NK-92 treated with Interleukin-12 subunit alpha and Interleukin-12 subunit beta, amount 100 ng/mL, for 24 hours (cell line): ENCODE measurements at places on chromosomes 6 and 20.
A peak's percentile ranks its signal among the peaks of the same experiment; 100 is the strongest.

DNA sequence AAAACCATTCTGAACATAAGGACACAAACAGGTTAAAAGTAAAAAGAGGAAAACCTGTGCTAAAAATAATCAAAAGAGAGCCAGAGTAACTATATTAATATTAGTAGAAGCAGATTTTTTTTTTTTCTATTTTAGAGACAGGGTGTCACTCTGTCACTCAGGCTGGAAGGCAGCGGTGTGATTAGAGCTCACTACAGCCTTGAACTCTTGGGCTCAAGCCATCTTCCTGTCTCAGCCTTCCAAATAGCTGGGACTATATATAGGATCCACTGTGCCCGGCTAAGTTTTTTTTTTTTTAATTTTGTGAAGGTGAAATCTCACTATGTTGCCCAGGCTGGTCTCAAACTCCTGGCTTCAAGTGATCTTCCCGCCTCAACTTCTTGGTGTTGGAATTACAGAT is 33.4 kb upstream of the PLN start:
- DNase-seq, result no peak

DNA sequence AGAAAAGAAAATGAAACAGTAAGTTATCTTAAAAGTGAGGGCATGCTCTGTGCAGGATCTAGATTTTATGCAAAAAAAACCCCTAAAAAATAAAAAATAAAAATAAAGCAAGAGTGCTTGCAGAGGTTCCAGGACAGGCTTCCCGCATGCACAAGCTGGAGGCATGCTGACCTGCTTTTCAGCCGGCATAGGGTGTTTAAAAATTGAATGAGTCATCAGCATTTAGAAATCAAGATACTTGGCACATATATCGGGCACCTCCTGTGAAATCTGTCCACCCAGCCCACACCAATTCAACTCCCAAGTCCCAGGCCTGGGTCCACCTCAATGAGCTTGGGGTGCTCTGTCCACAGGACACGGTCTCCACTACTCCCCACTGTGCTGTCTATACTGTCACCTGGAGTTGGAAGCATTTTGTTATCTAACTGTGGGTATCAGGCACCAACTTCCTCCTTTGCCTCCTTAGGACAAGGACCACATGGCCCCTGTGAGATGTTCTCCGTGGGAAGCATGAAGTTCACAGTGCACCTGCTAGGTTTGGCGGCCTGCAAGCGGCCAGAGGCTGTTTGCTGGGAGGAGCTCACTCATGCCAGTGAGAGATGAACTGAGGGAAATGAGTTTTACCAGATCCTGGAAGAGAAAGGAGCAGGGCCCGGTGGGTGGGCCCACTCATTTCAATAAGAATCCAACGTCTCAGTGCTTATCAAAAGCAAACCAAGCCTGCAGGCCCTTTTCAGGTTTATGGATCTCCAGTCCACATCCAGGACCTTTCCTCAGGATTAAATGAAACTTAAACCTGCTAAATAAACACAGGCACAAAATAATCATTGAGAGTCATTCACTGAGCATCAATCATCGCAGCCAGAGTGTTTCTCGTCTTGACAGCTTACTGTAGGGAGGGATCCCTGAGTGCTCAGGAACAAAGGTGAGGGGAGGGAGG is 121.1 kb downstream of the FOXA2 start:
- DNase-seq, result no peak

GRCh38 chr20:46995561-46996142 is 101.0 kb downstream of the EYA2 start:
- no peak for DNase-seq

- DNase-seq, result no peak
Observed at GRCh38 chr6:107305391-107305790, 154.0 kb downstream of the PDSS2 start.

- DNase-seq, result no peak
Observed at GRCh38 chr6:96913621-96914020, 10.9 kb upstream of the KLHL32 start.

GRCh38 chr20:59678951-59679350 is 74.6 kb downstream of the PHACTR3 start:
- no peak for DNase-seq

DNA sequence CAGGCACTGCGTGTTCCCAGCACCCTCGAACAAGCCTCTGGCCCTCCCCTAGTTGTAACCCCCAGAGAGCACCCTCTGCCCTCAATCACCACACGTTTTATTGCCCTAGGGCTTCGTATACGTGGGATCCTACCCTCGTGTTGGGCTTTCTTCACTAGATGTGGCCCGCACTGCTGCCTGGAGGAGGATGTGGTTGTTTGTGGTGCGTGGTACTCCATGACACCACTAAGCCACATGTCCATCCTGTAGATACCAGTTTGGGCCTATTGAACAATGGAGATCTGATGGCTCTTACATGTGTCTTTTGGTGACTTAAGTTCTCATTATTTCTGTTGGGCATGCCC is 17.0 kb downstream of the SLC2A4RG start:
- DNase-seq, result no peak

DNA sequence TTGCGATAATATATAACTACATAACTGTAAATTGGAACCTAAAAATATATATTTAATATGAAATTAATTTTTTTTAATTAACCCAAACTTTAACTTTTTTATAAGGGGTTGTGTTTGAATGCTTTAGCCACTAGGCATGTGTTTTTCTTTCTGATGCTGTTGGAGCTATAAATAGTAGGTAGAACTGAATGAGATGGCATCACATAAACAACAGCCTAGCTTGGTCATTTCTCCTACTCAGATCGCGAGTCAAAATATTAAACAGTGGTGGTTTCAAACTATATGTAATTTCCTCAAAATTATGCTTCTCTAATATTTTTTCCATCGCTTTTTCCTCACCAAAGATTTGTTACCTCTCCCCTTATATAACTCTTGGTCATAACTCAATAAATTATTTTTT is 243.2 kb downstream of the ARID1B start:
- DNase-seq, result no peak

- no peak for DNase-seq
Observed at GRCh38 chr6:148758492-148758891, 11.7 kb downstream of the UST start.

GRCh38 chr6:81896525-81897503 is 144.3 kb upstream of the TENT5A start:
- no peak for DNase-seq

GRCh38 chr6:14270925-14271788 is 153.6 kb downstream of the CD83 start:
- no peak for DNase-seq

DNA sequence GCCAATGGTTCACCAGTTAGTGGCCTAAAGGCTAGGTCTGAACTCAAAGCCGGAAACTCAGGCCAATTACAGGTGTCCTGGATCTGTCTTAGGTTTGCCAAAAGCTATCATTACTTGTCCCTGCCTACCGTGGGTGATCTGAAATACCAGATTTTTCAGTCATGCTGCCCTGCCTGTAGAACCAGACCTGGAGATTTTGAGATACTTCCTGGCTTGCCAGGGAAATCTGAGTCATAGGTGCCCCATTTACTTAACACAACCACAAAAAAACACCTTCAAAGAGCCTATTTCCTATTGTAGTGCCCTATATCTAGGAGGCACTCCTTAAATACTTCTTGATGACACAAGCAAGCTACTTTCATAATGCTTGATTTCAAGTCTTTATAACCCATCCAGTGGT is 13.9 kb upstream of the RANBP9 start:
- DNase-seq, result peak; percentile 23

- DNase-seq, result no peak
Observed at GRCh38 chr6:50816947-50817645, 1.6 kb upstream of the TFAP2B start.

- no peak for DNase-seq
Observed at GRCh38 chr20:1287787-1288569, 21.9 kb downstream of the SNPH start.

- DNase-seq, result no peak
Observed at GRCh38 chr6:22042706-22043105, 254.1 kb downstream of the PRL start.

DNA sequence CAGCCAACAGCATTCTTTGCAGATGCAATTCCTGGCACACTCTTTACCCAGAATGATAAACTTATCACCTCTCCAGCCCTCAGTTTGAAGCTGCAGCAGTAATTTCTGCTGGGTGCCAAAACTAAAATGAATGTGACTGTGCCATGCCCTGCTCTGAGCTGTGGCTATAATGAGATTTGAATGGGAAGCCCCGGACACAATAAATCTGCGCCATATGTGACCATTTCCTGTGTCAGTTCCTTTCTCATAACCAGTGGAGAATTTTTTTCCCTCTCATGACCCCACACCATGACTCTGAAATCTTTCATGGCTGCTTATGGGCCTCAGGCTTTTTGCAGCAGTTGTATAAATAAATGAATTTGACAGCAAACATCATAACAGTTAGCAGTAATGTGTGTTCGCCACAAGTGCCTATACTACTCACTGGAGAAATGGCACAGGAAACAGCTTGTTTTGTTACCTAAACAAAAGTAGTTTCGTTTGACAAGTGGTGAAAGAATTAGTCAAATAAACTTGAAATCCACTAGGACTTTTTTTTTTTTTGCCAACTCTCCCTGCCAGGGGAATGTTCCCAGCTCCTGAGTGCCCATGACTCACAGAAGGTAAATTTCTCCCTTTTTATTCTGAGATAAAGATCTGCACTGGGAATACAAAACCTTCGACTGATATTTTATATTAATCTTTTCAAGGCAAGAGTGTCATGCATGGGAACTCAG is 408.4 kb downstream of the PKHD1 start:
- DNase-seq, result no peak

DNA sequence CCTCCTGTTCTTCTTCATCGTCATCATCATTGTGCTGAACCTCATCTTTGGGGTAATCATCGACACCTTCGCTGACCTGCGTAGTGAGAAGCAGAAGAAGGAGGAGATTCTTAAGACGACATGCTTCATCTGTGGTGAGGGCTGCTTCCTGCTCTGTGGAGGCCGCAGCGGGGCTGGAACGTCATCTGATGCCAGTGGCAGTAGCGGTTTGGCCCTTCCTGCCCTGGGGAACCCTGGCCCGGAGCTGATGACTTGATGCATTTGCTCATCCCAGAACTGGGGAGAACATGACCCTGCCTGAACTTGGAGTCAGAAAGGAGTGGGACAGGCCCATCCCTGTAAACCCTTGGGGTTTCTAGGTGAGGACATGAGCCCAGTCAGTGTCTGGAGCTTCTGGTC is 18.7 kb downstream of the UQCC2 start:
- no peak for DNase-seq

GRCh38 chr6:78153976-78154375 is 501.1 kb downstream of the MEI4 start:
- no peak for DNase-seq

GRCh38 chr20:16601047-16601446 is 27.8 kb upstream of the KIF16B start:
- no peak for DNase-seq

GRCh38 chr6:15456422-15456821 is 206.4 kb downstream of the DTNBP1 start:
- DNase-seq, result no peak

- DNase-seq, result no peak
Observed at GRCh38 chr6:13113981-13114593, 214.2 kb downstream of the TBC1D7 start.

- no peak for DNase-seq
Observed at GRCh38 chr20:62202083-62202395, 18.0 kb downstream of the HRH3 start.

GRCh38 chr6:111606620-111607115 is 990 bp upstream of the TRAF3IP2 start:
- no peak for DNase-seq

DNA sequence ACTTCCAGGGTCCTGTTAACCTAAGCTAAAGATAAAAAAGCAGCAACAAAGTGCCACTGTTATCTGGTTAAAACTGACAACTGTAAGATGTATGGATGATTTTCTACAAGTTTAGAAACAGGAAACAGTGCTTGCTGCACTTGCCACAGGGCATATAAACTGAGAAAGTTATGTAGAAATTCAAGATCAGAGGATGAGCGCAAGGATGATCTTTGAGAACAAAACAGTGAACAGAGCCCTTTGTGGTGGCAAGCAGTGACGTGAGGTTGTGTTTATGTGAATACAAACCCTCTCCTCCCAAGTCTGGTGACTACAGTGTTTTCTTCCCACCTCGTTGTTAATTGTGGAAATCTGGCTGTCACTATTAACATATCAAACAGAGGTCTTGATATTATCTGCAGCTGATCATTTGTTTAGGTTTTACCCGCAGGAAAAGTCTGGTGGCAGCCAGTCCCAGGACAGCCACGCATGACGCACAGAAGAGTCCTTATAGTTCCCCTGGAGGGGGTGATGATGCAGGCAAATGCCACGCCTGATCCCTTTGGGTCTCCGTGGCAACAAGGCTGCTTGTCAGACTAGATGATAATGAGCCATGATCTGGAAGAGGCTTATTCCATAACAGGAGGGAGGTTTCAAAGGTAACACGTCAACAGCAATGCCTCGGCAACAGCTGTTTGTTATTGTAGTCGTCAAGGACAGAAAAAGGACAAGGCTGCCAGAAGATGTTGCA is 43.1 kb upstream of the TNFAIP3 start:
- DNase-seq, result no peak

DNA sequence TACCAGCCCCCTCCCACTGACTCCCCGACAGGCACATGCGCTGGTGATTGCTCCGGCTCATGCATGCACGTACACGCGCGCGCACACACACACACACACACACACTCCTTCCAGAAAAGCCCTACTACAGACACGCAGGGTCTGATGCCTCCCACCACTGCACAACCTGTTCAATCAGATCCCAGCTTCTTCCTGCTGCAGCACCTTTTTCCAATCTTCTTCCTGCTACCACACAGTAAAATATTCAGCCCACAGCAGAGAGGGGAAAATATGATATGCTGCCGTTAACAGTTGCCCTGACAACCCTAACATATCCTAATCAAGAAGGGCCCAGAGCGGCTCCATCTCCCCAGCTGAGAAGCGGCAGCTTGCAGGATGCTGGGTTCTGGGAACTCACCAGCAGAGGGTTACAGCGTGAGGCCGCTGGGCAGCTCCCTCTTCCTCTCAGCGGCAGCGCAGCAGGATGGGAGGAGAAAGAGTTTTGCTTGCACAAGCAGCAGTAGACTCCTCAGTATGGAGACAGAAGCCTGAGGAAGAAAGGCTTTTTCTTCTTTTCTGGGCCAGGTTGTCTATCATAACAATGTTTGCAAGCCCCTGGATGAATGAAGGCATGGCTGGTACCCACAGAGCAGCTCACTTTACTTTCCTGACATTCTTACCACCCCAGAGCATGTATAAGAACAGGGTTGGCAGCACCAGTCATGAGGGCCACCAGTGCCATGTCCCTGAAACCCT is 23.9 kb downstream of the MAP7 start:
- no peak for DNase-seq

DNA sequence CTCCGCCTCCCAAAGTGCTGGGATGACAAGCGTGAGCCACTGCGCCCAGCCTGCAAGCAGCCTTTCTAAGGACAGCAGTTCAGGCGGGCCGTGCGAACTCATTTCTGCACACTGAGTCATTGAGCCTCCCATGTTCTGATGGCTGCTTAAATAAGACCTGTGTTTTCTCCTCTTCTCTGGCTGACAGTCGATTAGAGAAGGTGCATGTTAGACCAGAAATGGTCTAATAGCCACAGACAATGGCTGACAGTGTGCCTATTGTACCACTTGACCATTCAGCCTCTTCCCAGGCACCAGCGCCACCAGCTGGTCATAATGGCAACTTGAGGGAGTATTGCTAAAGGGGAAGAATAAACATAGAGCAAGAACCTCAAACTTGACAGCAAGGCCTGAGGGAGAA is 6.2 kb downstream of the CST11 start:
- no peak for DNase-seq

GRCh38 chr6:18280084-18280483 is 15.8 kb upstream of the DEK start:
- DNase-seq, result no peak
